ENCODE measurements at places on chromosomes 2 and 18.

DNA sequence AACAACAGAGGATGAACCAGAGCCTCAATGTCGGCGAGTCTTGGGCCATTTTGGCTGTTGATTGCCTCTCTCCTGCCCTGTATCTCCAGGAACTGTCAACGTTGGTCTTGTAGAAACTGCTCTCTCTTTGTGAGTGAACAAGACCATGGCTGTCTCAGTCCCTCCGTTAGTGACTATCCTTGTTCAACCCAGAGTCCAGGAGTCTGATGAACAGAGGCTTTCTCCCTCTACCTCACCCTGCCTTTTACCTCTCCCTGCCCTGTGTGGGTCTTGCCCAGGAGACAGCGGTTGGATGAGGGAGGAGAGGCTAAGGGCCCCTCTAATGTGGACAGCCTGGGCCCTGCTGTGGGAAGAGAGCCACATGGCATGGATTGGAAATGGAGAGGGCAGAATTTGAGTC is 32.8 kb downstream of the INPP4A start:
- no peak for DNase-seq

DNA sequence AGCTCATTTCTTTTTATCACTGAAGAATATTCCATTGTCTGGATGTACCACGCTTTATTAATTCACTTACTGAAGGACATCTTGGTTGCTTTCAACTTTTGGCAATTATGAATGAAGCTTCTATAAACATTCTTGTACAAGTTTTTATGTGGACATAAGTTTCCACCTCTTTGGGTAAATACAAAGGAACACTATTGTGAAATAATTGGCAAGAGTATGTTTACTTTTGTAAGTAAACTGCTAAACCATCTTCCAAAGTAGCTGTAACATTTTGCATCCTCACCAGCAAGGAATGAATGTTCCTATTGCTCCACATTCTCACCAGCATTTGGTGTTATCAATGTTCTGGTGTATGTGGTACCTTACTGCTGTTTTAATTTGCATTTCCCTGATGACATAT is 15.8 kb upstream of the VWC2L start:
- DNase-seq = no peak

DNA sequence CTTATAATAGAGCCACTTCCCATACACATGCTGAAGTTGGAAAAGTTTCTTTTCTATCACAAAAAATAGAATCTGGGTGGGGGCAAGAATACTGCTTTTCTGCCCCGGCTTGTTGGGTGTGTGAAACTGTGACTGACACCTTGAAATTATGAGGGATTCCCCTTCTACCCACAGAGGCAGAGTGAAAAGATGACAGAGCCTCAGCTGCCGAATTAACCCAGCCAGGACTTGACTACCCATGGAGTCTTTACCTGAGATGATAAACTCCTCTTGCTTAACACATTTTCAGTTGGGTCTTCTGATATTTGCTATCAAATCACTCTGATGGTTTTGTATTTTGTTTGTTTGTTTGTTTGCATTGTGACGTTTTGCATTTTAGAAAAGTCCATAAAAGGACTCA is 66.0 kb upstream of the PMAIP1 start:
- DNase-seq = no peak

DNA sequence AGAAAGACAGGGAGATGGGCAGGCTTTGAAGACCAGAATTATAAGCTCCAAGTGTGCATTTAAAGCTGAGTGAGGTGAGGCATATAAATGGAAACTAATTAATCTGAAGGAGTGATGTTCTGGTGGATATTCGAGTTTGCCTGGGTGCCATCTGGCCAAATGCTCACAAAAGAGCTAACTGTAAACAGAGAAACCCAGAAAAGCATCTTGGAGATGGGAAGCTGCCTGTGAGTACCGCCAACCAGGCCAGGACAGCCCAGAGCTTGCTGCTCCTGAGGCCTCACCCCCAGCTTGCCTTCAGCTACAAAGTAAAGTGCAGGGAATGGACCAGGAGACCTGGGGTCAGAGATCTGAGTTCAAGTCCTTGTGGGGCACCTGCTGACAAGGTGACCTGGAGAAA is 446.1 kb upstream of the MYT1L start:
- no peak for DNase-seq

- no peak for DNase-seq
These were observed 643.3 kb downstream of the SOCS6 start for GRCh38 chr18:70931942-70932814.

DNA sequence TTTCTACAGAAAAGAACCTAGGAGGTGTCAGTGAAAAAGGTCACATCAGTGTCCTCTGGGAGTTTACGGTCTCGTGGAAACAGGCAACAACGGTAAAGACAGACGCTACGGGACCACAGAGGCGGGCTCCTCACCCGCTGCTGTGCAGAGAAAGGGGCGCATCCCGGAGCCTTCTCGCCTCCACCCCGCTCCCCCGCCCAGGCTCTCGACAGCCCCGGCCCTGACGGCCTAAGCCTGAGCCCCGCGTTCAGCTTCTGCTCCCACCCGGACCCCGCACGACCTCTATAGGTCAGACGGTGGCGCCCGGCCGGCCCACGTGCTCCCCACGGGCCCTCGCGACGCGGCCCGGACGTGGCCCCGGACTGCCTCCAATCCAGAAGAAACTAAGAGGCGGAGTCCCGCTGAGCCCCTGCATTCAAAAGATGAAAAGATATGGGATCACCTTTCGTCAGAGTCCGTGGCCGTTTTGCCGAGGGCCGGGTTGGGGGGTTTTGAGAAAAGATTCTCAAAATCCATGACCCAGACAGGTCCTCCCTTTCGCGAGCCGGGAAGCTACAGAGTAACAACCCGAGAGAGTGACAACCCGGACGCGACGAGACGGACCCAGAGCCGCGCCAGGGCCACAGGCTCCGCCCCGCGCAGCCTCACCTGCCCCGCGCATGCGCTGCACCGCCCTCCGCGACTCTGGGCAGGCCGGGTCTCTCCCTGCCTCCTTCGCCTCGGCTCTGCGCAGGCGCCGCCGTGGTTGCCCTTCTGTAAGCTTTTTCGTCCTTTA is at the start of gene ZC3H8:
Gene ZC3H8 (minus strand): TSS at position 577 of the 775 bp plus-strand sequence. CDS start 61 bp downstream, at position 516.
- DNase-seq = peak; percentile 69

GRCh38 chr2:74080346-74080745 is 67.4 kb downstream of the BOLA3 start:
- DNase-seq = no peak

- DNase-seq = no peak
These were observed 5.4 kb upstream of the SPOPL start for GRCh38 chr2:138496096-138496651.

- no peak for DNase-seq
These were observed 67.5 kb downstream of the EMILIN2 start for GRCh38 chr18:2914185-2914880.

DNA sequence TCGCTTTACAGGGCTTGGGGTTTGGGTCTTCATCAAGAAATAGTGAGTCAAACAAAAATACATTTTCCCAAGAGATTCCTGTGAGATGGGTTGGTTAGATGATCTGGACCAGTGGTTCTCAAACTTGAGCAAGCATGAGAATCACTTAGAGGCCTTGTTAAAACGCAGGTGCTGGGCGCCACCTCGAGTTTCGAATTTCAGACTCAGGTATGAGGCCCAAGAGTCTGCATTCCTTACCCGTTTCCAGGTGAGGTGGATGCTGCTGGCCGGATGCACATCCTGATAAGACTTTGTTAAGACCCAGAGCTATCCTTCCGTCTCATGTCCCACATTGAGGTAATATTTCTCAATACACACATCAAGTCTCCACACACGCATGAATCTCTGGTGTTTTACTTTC is 707.8 kb upstream of the SALL3 start:
- no peak for DNase-seq

GRCh38 chr2:129199501-129199900 is 780.0 kb upstream of the RAB6C start:
- DNase-seq = no peak

GRCh38 chr2:236600892-236601291 is 31.3 kb downstream of the ACKR3 start:
- DNase-seq = no peak

- DNase-seq = no peak
These were observed 96.1 kb downstream of the CTIF start for GRCh38 chr18:48634975-48635374.

GRCh38 chr18:6842081-6842480 is 112.6 kb downstream of the ARHGAP28 start:
- DNase-seq = no peak

DNA sequence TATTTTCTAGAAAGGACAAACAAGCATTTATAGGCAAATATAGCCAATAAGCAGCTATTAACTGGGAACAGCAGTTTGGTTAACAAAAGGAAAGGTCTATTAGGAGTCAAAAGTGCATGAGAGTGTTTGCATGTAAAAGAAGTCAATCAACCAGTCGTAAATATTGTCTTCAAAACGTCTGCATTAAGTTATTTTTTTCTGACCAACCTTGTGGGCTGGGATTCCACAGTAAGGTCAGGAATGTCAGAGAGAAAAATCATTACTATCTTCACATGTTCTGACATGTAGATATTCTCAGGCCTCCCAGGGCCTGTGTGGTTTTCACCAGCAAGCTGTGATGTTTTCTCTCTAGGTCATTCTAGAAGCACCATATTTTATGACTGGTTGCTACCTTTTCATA is 922.5 kb downstream of the SUCLG1 start:
- DNase-seq = no peak

- DNase-seq = no peak
These were observed 711 bp downstream of the DOK6 start for GRCh38 chr18:69401226-69401971.

DNA sequence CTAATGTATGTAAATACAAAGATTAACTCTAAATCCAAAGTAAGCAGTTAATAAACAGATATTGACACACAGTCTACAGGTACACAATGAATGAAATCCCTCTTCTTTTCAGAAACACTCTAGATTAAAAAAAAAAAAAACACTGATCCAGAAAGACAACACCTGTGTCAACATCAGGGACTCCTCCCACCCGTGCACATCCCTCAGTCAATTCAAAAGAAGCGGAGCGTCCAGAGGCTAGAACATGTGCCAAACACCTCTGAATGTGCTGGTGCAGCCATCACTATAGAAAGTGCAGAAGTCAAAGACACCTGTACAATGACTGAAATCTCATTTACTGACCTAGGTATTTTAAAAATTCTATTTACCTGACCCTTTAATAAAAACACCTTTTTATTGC is 622.6 kb upstream of the ID2 start:
- DNase-seq = peak; percentile 42

- peak; percentile 94 for DNase-seq
These were observed 100.9 kb downstream of the ARL4C start for GRCh38 chr2:234395891-234396420.

- no peak for DNase-seq
These were observed 22.5 kb downstream of the EPAS1 start for GRCh38 chr2:46319711-46320110.

DNA sequence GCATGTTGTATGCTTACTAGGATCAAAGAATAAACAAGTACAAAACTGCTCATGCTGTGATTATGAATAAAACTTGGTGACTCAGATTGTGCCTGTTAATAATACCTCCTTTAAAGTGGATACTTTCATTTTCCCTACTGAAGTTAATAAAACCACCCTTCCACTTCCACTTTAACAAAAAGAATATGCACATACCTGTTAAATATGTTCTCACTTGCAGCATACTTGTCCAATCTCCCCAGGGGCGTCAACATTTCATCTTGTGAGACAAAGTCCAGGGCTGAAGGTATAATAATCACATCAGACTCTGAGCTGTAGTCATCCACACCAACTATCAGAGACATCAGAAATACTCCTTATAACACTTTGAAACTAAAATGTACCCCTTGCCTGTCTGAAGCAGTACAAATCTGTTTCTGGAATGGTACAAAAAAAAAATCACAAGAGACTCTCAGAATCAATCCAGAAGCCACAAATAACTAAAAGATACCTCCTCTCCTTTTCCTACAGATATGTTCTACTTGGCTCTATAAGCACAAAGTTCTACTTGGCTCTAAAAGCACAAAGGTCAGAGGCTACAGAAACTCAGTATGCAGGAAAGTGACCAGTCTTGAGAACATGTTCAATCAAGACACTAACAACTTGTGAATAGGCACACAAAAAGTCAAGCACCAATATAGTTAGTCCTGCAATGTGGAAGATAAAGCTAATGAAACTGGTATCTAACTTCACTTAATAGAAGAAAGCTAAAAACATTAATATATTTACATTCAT is 19.3 kb downstream of the PPP4R1 start:
- DNase-seq = no peak

DNA sequence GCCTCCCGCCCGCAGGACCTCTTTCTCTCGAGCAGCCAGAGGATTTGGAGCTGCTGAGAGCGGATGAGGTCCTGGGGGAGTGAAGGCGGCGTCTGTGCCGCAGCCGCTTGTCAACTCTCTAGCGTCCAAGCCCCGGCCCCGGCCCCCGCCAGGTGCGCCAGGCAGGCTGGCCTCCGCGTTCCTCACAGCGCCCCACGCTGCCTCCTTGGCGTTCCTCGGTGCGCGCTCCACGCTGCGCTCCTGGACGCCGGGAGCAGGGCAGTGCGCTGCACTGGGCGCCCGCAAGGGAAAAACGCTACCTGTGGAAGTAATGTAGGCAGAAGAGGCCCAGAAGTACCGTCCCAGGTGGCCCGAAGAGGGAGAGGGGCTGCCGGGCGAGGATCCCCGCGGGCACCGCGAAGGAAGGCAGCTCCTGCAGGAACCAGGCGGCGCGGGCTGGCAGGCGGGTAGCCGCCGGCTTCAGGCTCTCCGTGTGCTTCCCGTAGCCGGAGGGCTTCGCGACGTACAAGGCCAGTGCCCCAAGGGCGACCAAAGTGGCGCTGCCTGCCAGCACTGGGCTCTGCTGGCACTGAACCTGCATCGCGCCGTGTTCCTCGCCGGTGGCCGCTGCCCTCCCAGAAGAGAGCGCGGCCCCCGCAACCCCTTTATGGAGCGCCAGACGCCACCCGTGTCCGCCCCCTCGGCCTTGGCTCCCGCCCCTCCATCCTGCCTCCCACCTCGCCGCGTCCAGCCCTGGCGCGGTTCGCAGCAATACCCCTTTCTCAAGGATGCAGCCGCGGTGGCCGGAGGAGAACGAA is at the start of gene SRD5A2:
Gene SRD5A2 (minus strand): TSS at position 618 of the 797 bp plus-strand sequence. CDS start 38 bp downstream, at position 580.
- DNase-seq = no peak

GRCh38 chr2:74065456-74065855 is 80.7 kb downstream of the TET3 start:
- DNase-seq = no peak

GRCh38 chr2:107542314-107542740 is 284.4 kb upstream of the RGPD4 start:
- DNase-seq = no peak

DNA sequence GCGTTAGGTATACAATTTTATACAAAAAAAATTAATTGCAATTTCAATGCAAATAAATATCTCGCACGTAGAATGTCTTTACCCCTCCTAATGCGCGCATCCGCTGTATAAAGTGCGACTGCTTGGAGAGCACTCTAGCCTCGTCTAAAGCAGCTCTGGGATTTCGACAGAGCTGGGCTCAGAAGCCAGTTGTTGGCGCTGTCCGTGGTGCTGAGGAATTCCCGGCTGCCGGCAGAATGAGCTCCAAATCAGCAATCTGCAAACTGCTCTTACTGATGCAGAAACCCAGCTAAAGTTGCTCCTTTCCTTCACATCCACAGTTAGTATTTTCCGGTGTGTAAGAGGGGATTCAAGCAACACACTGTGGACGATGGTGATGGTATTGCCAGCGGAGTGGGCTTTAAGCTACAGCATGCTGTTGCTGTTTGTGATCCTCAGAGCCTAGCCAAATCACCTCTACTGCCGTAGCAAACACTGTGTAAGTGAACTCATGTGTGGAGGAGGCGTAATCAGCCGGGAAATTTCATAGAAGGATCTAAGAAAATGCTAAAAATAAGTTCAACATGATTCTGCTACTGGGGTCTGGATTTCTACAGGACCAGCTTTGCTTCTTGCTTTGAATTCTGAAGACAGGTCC is at the start of gene VWC2L:
Gene VWC2L (plus strand): TSS at position 137 of the 637 bp plus-strand sequence. CDS start 3,140 bp downstream, outside the sequence.
- no peak for DNase-seq

GRCh38 chr2:62334009-62334408 is 138.1 kb downstream of the B3GNT2 start:
- DNase-seq = peak; percentile 44

- DNase-seq = no peak
These were observed 135.9 kb downstream of the NCK2 start for GRCh38 chr2:105880637-105881036.
